NCI-H187 (cell line): ENCODE measurements at places on chromosomes 5 and 9.

- DNase-seq: no peak
These were observed 13.4 kb upstream of the TNIP1 start for GRCh38 chr5:151094030-151094851.

DNA sequence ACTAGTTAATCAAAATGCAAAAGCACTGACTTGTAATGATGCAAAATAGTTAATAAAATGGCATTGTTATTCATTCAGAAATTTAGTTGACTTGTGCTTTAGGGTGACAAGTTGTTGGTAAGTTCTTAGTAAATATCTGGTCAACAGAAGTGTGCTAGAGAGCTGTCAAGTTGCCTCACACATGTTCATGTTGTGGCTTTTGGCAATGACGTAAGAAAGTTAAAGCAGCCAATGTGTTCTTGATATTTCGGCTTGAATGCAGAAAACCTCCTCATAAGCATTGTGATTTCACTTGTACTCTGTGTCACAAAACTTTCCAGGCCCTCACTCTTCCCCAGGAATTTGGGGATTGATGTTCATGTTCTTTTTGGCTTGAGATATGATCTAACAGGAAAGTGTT lies 626.7 kb downstream of the PRR16 start:
- no peak for DNase-seq

DNA sequence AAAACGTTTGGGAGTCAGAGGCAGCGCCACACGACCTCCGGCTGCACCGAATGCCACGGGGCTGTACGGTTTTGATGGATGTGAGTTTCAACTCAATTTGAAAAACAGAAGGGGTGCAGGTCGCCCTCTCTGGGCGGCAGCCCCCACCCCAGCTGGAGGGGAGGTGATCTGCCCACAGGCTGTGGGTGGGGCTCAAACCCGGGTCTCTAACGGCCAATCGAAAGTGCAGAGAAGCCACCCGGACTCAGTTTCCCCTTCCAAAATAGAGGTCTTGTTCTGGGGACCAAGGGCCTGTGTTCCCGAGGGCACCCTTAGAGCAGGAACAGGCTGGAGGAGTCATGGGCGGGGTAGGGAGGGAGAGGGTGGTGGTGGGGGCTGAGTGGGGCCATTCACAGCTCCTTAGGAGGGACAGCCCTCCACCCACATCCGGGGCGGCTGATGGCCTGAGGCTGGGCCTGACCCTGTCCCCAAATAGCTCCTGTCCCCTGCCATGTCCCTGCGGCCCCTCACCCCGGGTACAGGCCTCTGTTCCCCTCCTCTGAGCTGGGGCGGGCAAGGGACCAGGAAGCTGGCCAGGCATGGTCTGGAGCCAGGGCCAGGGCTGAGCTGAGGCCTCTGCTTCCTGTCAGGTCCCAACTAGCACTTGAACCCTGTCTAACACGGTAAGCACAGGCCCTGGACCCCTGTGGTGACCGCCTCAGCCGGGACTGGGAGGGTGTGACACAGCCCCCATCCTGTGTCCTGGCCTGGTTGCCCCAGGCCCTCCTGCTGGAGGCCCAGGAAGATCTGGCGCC lies 22.6 kb upstream of the NOTCH1 start:
- no peak for DNase-seq

- no peak for DNase-seq
These were observed 87.2 kb downstream of the ARHGAP26 start for GRCh38 chr5:142857405-142857804.

GRCh38 chr5:121384359-121384758 lies 467.3 kb upstream of the FTMT start:
- no peak for DNase-seq

DNA sequence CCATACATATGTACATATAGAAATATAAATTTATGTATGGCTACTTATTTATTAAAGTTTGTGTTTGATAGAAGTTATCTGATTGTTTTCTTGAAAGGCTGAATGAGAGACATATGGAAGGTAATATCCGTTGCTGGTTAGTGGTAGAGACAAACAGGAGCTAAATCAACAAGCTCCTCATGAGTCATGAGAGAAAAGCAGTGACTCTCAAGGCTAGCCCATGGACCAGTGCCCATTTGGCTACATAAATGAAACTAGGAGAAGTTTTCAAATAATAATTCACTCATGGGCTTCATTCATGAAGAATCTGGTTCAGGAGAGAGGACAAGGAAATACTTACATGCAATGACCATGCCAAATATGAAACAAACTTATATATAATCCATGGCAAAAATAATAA lies 504.5 kb upstream of the ITGA1 start:
- DNase-seq: no peak

DNA sequence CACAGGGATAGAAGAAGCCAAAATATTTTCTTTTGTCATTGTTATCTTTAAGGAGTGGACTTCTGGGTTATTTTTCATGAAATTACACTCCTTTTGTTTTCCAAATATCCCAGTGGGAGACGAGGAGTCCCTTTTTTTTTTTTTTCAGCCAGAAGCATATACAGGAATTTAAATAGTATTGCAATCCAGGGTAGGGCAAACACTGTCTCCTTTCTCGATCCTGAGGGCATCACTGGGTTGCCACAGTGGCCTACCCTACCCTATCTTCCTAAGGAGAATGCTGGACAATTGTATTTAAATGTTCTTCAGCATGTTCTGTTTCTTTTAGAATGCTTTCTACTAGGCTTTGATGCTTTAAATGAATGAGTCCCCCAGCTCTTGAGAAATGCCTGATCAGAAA lies 47.9 kb downstream of the LRRC70 start:
- DNase-seq: no peak

DNA sequence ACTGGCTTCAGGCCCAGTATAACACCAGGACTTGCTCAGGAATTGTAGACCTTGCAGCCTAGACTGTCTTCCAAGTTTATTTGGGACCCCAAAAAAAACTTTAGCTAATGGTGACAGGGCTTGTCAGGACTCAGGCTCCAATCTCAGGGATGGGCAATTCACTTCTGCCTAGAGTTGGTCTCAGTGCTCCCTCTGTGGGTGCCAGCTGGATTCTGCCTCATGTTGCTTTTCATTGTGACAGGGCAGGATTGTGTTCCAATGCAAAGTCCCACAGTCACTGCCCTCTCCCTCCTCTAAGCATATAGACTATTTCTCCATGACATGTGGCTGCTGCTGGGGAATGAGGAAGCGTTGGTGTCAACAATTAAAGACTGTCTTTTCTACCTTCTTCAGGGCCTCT lies 174.7 kb downstream of the CYLC2 start:
- DNase-seq: no peak

- DNase-seq: no peak
These were observed 163.5 kb downstream of the NR2F1-AS1 start for GRCh38 chr5:93417490-93417889.

GRCh38 chr9:18250053-18250452 lies 223.9 kb upstream of the ADAMTSL1 start:
- no peak for DNase-seq

GRCh38 chr9:105262497-105262896 lies 18.0 kb downstream of the SLC44A1 start:
- DNase-seq: no peak

DNA sequence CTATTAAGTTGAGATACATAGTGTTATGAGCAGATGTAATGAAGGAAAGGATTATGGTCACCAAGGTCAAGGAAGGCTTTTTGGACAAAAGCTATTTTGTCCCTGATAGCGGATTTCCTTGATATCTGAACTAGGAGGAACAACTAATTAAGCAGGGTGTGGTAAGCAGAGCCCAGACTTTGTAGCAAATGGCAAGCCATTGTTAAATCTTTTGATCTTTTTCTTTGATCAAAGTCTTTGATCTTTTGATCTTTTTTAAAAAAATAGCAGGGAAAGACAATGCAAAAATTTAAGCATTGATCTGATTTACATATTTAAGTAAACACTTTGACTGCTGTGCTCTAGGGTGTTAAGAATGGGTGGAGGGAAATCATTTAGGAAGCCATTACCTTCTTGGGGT lies 1242.0 kb downstream of the MAT2B start:
- no peak for DNase-seq

- no peak for DNase-seq
These were observed 1072.3 kb upstream of the DMAC1 start for GRCh38 chr9:8871796-8872445.

- no peak for DNase-seq
These were observed 898.0 kb upstream of the C9orf72 start for GRCh38 chr9:28471261-28471660.

DNA sequence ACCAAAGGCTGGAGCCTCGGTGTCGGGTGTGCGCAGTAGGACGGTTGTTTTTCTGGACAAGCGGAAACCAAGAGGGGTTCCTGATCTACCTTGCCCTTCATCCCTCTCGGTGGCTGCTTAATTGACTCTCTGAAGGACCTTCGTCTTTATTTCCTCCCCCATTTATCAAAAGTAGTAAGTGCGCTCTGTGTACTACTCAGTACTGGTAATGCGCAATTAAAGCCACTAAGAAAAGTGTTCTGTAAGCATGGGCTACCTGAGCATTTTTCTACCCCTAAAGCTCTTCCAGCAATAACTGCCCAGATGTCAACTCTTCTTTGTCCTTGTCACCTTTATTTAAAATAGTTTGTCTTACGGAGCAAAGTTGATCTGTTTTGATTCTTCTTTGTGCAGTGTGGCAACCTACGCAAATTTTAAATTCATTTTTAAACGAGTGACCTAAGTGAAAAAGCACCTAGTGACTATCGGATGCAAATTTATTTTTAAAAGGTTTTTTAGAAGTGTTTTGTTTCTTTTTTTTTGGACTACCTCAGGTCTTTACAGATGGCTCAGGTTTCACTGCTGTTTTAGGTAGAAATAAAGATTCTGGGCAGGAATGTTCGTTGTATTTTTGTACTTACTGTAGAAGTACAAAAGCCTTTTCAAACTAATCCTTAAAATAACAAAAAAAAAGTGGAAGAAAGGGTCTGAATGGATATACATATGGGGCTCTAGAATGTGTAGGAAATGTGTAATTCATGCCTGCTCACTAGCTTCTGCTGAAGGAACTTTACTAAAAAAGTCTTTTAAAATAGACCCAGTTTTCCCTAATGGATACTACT lies 2.0 kb downstream of the JMY start:
- no peak for DNase-seq

DNA sequence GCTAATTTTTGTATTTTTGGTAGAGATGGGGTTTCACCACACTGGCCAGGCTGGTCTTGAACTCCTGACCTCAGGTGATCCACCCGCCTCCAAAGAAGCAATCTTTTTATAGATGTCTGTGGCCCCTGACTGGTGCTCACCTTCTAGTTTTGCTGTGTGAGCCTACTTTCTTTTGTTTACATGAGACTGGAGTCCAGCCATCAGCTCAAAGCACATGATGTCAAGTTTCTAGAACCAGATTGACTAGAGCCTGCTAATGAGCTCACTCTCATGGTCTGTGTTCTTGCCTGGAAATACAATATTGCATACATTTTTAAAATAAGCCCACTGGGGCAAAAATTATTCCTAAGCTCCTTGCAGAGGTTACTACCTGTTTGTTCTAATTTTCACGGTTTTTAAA lies 102.9 kb upstream of the PIK3R1 start:
- DNase-seq: no peak

DNA sequence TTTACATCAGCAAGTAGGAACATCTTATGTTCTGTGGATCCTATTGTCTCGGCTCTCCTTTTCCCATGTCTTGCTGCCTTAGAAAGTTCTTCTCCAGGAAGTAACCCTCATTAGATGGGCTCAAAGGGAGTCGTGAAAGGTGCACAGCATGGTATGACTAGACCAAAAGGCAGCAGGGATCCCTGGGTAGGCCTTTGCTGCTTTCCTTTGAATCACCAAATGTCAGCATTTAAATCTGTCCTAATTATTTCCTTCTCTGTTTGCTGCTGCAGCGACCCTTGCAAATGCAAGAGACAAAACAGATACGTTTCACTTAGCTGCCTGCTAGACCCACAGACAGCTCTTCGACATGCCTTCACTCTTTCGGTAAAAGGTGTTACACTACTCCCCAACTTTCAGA lies 218.4 kb downstream of the ACTL7B start:
- DNase-seq: no peak

DNA sequence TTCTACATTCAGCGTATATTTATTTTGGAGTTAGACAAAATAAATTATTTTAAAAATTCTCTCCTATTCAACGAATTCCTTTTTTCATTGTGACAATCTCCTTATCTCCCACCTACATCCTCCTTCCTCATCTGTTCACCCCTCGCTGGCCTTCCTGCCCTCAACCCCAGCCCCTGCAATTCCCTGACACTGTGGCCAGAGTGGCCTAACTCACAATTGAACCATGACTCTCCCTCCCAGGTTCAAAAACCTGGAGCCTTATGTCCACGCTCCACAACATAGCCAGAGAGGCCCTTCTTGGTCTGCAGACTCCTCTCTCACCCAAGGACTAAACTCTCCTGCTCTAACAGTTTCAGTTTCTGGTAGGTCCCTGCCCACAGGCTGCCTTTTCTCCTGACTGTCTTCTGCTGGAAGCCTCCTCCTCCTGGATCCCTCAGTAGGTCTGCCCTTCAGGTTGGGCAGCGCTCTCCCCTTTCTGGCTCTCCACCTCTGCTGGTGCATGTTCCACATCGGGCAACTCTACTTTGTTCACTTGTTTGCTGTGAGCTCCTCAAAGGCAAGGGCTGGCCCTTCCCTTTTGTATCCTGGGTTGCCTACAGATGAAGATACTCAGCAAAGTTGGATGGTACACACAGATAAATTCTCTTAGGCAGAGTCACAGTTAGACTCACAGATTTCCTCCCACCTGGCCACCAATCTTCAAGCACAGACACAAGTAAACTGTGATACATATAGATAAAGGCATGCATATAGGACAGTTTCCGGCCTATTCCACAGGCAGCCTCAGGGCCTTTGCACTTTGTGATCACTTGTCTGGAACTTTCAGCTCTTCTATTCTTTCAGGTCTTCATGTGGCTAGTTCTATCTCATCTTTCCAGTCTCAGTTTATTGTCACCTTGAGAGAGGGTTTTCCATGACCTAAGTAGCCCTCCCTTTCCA lies 19.8 kb upstream of the MYORG start:
- DNase-seq: no peak

- DNase-seq: peak; percentile 20
These were observed 203.9 kb downstream of the FRMD3 start for GRCh38 chr9:83334320-83334719.

GRCh38 chr9:127866535-127866934 lies 10.9 kb downstream of the AK1 start:
- DNase-seq: no peak

DNA sequence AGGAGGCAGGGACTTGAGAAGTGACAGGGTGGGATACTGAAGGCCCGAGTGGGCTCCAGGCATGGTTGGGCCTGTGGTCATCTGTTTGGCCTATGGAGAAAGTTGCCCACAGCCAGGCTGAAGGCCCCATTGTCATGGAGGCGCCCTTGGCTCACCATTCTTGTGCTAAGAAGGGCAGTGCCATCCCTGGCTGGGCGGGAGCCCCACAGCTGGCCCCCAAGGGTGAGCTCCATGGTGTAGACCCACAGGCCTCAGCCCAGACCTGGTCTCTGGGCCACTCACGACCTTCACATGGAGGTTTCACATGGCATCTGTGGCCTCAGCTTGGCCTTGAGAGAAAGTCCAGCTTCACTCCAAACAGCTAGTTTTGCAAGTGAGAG lies 34.3 kb upstream of the PRDM12 start:
- no peak for DNase-seq
